Activated CD4-positive, alpha-beta T cell treated with anti-CD3 and anti-CD28 coated beads, Interleukin-2, Interleukin-6, amounts not matched to agents 100 ng/mL and 50 ng/mL, durations not matched to agents 16 hours and 8 hours (primary cell): ENCODE measurements at places on chromosomes 16 and 17.

- DNase-seq, result no peak
Measured at GRCh38 chr17:56781906-56782305, 51.8 kb downstream of the C17orf67 start.

DNA sequence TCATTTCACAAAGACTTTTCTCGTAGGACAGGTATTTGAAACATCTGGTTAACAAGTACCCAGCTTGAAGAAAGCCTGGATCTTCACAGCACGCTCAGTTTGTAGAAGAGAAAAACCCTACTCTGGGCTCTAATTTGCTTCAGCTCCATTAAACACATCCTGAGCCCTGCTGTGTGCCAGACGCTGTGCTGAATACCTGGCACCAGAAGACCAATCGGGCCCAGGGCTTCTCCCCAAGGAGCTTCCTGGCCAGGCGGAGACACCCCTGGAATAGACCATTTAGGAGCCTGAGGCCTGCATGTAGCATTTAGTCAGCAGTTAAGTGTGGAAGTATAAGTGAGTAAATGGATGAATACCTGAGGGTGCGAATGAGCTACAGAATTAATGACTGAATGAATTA is 8.9 kb upstream of the ABAT start:
- no peak for DNase-seq

DNA sequence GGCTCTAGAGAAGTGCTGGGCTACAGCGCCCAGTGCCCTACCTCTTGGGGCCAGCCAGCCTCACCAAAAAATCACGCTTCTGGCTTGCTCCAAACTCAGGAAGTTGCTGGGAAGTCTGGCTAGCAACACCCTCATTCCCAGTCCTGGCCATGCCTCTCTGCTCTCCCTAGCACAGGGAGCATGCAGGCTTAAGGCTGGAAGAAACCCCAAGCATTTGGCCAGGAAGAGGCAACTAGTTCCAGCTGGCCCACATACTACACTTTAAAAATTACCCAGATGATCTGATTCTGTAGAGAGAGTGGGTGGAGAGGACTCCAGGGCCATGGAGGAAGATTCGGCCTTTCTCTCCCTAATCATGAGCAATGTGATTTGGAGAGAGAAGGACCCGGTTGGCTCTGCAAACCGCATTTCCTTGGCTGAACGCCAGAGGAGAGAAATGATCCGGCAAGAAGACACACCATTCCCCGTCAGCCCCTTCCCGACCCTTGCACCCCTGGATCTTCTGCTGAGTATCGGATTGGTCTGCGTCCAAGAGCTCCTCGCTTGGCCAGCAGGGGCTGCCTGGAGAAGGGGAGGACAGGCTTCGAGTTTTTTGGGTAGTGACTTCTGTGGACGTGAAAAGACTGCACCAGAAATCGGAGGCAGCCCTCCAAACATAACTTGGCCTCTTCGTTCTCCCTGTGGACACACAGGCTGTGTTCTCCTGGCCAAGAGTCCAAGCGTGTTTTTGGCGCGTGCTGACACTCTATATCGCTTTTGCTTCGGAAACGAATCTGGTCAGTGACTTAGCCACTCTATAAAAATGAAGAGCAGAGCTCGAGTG is 406.3 kb downstream of the WWOX start:
- DNase-seq, result no peak

GRCh38 chr17:57045868-57046704 is 39.0 kb upstream of the AKAP1 start:
- peak; percentile 52 for DNase-seq
